ENCODE measurements at places on chromosomes 2 and 18.

- no peak for DNase-seq
Observed at GRCh38 chr2:9737053-9737875, 106.0 kb upstream of the TAF1B start.

DNA sequence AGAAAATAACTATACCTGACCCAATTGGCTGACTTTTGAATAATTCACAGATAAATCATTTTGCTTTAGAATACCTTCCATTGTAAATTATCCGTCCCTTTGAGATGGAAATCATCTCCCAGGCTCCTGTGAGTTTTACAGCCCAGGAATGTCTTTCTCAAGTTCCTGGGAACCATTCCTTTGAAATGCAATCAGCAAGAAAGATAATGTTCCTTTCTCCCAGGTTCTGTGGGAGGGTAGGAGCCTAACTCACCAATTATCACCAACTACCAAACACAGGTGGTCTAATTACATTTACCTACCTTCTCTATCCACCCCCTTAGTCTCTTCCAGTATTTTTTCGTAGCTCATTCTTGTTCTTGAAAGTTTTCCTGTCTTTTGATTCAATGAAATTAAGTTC lies 1016.0 kb downstream of the SOCS6 start:
- DNase-seq, result no peak

- no peak for DNase-seq
Observed at GRCh38 chr2:211055438-211055837, 499.0 kb downstream of the CPS1 start.

GRCh38 chr2:118014492-118014824 lies 588 bp upstream of the CCDC93 start:
- DNase-seq, result no peak

Data from stimulated activated CD8-positive, alpha-beta memory T cell treated with anti-CD3 and anti-CD28 coated beads, Interleukin-15, amount 100 ng/mL, for 24 hours (primary cell).